ENCODE measurements at places on chromosomes 5 and 9.

GRCh38 chr5:14864181-14864812 lies 7.3 kb downstream of the ANKH start:
- DNase-seq: no peak

- no peak for DNase-seq
Observed at GRCh38 chr9:136806631-136807201, 1.0 kb upstream of the RABL6 start.

DNA sequence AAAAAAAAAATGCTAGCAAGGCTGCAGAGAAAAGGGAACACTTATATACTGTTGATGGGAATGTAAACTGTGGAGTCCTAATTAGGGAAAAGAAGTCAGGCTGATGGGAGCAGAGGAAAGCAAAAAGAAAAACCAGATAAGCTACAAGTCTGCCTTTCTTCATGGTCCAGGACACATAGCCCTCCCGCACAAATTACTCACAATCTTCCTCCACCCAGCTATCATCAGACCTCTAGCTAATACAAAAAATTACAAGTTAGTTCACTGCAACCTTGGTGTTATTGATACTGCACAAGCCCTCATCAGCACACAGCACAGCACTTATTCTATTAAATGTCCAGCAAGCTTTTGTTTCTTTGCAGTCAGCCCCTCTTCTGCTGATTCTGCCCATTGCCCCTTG lies 186.0 kb upstream of the ADRA1B start:
- no peak for DNase-seq

- DNase-seq: no peak
Observed at GRCh38 chr5:91477408-91477807, 94.3 kb upstream of the ARRDC3 start.

DNA sequence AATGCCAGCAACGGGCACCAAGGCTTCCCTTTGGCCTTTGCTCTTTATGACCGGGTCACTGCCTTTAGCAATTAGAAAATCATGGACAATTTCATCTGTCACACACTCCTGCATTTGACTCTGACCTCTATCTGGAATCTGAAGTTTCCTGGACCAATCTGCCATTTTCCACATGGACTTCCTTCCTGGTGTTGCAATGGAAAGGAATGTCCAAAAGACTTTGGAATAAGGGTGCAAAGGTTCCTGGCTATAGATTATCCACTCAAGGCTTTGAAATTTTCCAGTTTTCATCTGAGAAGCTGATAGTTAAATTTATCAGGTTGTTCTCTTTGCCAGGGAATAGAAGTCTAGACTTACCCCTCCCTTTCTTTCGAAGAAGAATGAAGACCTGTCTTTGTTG lies 523.1 kb upstream of the ZNF462 start:
- no peak for DNase-seq

DNA sequence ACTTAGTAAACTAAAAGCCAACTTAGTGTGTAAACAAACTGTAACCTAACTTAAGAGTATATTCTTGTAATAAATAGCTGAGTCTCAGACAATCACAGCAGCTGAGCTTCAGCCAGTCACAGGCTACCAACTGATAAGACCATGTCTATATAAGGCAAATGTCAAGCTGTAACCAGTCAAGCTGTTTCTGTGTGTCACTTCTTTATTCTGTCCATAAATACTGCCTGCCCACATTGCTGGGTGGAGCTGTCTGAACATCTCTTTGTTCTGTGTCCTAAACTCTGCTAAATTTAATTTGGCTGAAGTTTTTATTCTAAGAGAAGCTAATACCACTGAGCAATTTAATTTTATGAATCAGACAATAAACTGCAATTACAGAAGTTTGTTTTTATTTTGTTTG lies 412.1 kb upstream of the CDH10 start:
- DNase-seq: no peak
